ENCODE measurements at places on chromosomes 6 and 20. TPM values are rescaled to one million over a fixed set of nuclear protein-coding genes. Genes with fewer than 3 reads are reported as not detected.

The TBCC gene
- 15.9 TPM for total RNA-seq

DNA sequence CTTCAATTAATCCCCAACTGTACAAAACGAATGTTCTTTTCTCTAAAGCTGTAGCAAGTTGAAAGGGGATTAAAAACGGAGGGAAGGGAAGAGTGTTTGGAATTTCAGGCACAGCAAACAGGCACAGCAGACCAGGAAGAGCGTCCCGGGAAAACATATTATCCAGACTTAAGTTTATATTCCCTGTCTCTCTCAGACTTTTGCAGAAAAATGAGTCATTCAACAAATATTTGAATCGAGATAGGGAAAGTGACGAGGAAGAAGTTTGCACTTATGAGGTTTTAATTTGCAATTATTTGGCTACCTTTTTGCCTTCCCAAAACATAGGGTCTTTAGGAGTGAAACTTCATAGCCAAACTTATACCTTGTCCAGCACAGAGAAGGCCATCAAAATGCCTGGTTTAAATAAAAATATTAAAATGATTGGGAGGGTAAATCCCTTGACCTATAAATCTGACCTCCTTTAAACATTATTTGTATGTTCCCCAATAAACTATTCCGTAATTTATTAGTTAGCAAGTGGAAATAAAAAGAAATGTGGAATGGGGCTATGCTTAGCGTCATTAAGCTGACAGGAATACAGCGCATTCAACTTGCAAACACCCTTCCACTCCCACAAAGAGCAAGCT lies 16.0 kb downstream of the HFE start:
- no peak for DNase-seq
- H3K27ac ChIP-seq: peak overlapping the region; percentile 86
- peak overlapping the region; percentile 87 for H3K4me3 ChIP-seq

DNA sequence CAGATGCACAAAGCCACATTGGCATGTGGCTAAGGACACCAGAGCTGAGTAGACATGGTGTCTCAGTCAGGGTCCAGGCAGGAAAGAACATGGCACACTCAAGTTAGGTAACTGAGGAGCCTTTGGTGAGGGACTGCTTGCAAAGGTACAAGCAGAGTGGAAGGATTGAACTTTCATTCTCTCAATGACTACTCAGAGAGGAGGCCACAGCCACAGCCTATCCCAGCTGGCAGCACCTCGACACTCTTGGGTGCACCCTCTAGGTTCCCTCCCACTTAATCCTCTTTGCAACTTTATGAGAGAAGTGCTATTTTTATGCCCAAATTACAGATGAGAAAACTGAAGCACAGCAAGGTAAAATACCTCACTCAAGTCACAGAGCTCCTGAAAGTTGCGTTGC lies 73.4 kb downstream of the ISM1 start:
- no peak for DNase-seq
- no peaks in the 10 kb centered on the region for H3K4me1 ChIP-seq
- H3K36me3 ChIP-seq: no peaks in the 10 kb centered on the region
- H3K27ac ChIP-seq: no peak overlapping the region
- H3K4me3 ChIP-seq: no peak overlapping the region

The PCK1 gene
- total RNA-seq: not detected

- peak overlapping the region; percentile 20 for H3K27ac ChIP-seq
- H3K4me3 ChIP-seq: no peak overlapping the region
- DNase-seq: no peak
Observed at GRCh38 chr6:95545686-95546085, 31.6 kb upstream of the MANEA start.

The TRIM15 gene
- total RNA-seq: not detected

The SLC24A3 gene
- total RNA-seq: 1.8 TPM

The GINM1 gene
- 22.6 TPM for total RNA-seq

DNA sequence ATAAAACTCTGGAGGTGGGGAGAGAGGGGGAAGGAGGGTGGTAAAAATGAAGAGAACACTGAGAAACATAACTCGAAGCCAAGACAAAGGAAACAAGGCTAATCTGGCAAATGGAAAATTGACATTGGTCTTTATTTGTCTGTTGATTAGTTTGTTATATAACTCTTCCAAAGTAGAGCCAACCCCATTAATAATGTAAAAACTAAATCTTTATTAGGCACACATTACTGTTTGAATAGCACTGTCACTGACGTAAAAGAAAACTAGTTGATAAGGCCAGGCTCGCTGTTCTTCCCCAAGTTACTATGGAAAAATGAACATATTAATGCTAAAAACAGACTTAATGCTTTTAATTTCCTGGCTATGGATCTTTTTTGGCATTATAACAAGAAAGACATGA lies 110.0 kb downstream of the MAP3K5 start:
- no peaks in the 10 kb centered on the region for H3K36me3 ChIP-seq
- no peak overlapping the region for H3K27ac ChIP-seq
- no peak overlapping the region for H3K4me3 ChIP-seq

- no peaks in the 10 kb centered on the region for H3K4me1 ChIP-seq
- H3K27me3 ChIP-seq: no peaks in the 10 kb centered on the region
- DNase-seq: no peak
Observed at GRCh38 chr6:132995432-132995831, 181.1 kb downstream of the RPS12 start.

- no peak for DNase-seq
- H3K27me3 ChIP-seq: no peaks in the 10 kb centered on the region
- H3K27ac ChIP-seq: peak overlapping the region; percentile 89
- H3K36me3 ChIP-seq: peaks cover 30% of the 10 kb centered on the region
- H3K4me3 ChIP-seq: peak overlapping the region; percentile 96
- no peaks in the 10 kb centered on the region for H3K4me1 ChIP-seq
Observed at GRCh38 chr6:85679445-85680123, 36.9 kb upstream of the SYNCRIP start.

DNA sequence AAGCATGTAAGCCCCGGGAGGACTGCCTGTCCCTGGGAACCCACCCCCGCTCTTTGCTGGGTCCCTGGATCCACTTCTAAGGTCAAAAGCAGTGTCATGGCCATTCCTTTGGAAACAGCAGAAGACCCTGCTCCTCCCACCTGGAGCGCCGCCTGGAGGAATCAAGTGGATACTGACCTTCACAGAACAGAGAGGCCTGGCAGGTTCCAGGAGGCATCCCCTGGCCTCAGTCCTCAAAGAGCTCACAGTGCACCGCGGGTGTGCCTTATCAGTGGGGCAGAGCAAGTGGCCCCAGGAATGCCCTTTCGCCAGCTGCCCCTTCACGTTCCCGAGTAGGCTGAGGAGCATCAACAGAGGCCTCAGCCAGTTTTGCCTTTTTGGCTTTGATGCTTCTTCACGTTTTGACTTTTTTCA lies 11.1 kb upstream of the SLC4A11 start:
- peak; percentile 94 for DNase-seq
- H3K27me3 ChIP-seq: peaks cover 26% of the 10 kb centered on the region
- H3K36me3 ChIP-seq: peaks cover 6% of the 10 kb centered on the region
- no peaks in the 10 kb centered on the region for H3K4me1 ChIP-seq

DNA sequence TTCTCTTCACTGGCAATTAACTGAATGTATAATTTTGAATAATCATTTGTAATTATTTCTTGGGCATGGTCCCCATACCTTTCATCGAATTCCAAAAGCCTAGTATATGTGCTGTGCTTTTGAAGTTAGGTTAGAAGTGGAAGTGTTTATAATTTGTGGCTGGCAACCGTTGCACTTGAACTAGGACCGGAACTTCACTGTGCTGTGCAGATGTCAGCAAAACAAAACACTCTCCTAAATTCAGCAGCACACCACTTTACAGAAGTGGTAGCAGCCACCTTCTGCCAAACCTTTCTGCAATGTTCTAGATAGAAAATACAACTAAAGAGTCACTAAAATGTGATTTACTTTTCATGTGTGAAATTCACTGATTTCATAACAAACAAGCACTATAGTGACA lies 111.9 kb downstream of the FAM83B start:
- DNase-seq: no peak
- H3K27me3 ChIP-seq: no peaks in the 10 kb centered on the region
- no peaks in the 10 kb centered on the region for H3K4me1 ChIP-seq
- no peak overlapping the region for H3K4me3 ChIP-seq

GRCh38 chr20:47664744-47665143 lies 120.5 kb downstream of the SULF2 start:
- no peak for DNase-seq
- no peak overlapping the region for H3K27ac ChIP-seq
- H3K4me1 ChIP-seq: no peaks in the 10 kb centered on the region
- H3K4me3 ChIP-seq: no peak overlapping the region
- H3K27me3 ChIP-seq: no peaks in the 10 kb centered on the region
- H3K36me3 ChIP-seq: peaks cover 68% of the 10 kb centered on the region

GRCh38 chr6:43817192-43817591 lies 47.2 kb downstream of the VEGFA start:
- no peaks in the 10 kb centered on the region for H3K4me1 ChIP-seq
- no peak overlapping the region for H3K27ac ChIP-seq
- H3K4me3 ChIP-seq: no peak overlapping the region

The CCN5 gene
- total RNA-seq: not detected

- H3K27ac ChIP-seq: no peak overlapping the region
- H3K4me3 ChIP-seq: no peak overlapping the region
- H3K4me1 ChIP-seq: no peaks in the 10 kb centered on the region
- no peaks in the 10 kb centered on the region for H3K27me3 ChIP-seq
- no peaks in the 10 kb centered on the region for H3K36me3 ChIP-seq
Observed at GRCh38 chr6:129577691-129578090, 132.3 kb downstream of the ARHGAP18 start.

DNA sequence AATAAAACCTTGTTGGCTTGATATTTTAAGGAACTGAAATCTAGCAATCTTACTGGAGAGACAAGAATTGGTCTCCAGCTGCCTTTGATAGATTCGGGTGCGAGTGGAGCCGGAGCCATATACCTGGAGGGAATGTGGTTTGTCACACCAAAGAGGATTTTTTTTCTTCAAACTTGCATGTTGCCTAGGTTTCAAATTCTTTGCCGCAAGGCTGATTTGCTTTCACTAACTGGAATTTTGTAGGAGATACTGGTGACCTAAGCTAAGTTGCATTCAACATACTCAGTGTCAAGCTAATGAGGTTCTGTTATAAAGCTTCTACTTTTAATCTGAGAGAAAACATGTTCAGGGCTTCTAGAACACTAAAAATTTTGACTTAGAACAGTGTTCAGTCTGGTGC lies 39.7 kb upstream of the ASIP start:
- no peak overlapping the region for H3K27ac ChIP-seq
- H3K4me3 ChIP-seq: no peak overlapping the region
- no peaks in the 10 kb centered on the region for H3K36me3 ChIP-seq

DNA sequence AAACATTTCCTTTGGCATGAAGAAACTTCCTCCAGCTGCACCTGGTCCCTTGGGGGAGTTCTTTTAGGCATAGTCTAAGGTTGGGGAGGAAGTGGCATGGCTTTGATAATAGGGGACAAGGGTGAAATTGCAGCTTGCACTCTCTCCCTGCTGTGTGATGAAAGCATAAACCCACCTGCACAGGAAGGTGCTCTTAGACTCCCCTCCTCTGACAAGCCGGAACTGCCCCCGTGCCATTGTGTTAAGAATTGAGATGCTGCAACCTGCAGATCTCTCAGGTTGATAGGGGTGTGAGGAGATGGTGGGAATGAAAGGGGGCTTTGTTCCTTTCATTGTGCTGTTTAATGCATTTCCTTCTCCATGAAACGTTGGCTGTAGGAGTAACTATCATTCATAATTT lies 247.7 kb upstream of the RNF24 start:
- no peaks in the 10 kb centered on the region for H3K4me1 ChIP-seq
- H3K36me3 ChIP-seq: no peaks in the 10 kb centered on the region
- H3K27ac ChIP-seq: no peak overlapping the region
- H3K27me3 ChIP-seq: no peaks in the 10 kb centered on the region
- DNase-seq: no peak
- no peak overlapping the region for H3K4me3 ChIP-seq

The BTNL2 gene
- not detected for total RNA-seq

GRCh38 chr6:168711049-168711640 lies 270.2 kb downstream of the SMOC2 start:
- no peaks in the 10 kb centered on the region for H3K27me3 ChIP-seq
- no peaks in the 10 kb centered on the region for H3K36me3 ChIP-seq
- H3K4me1 ChIP-seq: no peaks in the 10 kb centered on the region
- no peak overlapping the region for H3K27ac ChIP-seq

- H3K4me1 ChIP-seq: no peaks in the 10 kb centered on the region
- no peaks in the 10 kb centered on the region for H3K27me3 ChIP-seq
- no peak overlapping the region for H3K27ac ChIP-seq
- no peak for DNase-seq
- no peaks in the 10 kb centered on the region for H3K36me3 ChIP-seq
Observed at GRCh38 chr6:154187203-154187602, 148.2 kb downstream of the OPRM1 start.

DNA sequence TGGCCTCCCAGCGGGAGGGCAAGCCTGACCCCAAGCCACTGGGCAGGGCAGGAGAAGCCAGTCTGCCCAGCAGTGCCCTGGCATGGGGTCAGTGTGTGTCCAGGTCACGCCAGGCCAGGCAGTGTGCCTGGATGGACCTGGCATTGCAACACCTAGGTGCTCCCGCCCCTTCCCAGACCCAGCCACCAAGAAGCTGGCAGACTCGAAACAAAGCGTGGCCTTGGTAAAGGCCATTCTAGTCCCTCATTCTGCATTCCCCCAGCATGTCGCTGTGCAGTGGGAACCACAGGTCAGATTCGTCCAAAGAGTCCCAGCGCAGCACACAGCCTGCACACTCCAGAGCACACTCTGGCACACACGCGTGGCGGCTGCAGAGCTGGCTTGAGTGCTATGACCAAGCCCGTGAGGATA lies 19.3 kb upstream of the APMAP start:
- no peak overlapping the region for H3K4me3 ChIP-seq
- no peaks in the 10 kb centered on the region for H3K36me3 ChIP-seq
- H3K27me3 ChIP-seq: no peaks in the 10 kb centered on the region
- H3K27ac ChIP-seq: no peak overlapping the region
- peak; percentile 21 for DNase-seq

GRCh38 chr6:145623231-145623630 lies 112.1 kb downstream of the EPM2A start:
- H3K4me1 ChIP-seq: no peaks in the 10 kb centered on the region
- no peaks in the 10 kb centered on the region for H3K27me3 ChIP-seq
- H3K36me3 ChIP-seq: no peaks in the 10 kb centered on the region
- no peak overlapping the region for H3K27ac ChIP-seq

DNA sequence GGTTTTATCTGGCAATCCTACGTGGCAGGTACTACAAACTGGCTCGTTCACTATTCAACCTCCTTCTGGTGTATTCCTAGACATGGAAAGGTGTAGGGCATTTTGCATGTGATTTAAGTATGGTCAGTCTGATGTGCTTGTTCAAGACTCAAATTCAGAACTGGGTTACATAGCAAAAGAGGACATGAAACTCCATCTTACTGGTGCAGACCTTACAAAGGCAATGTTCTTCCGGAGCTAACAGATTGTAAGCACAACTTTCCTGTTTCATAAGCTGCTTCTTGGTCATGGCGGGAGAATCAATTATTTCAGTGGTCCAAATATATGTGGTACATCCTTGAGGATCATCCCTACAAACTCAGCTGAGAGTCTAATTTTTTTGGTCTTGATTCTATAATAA lies 703.4 kb downstream of the EPM2A start:
- H3K27me3 ChIP-seq: no peaks in the 10 kb centered on the region
- no peak overlapping the region for H3K27ac ChIP-seq
- no peak for DNase-seq
- H3K4me1 ChIP-seq: no peaks in the 10 kb centered on the region

GRCh38 chr20:46414608-46415007 lies 8.2 kb upstream of the ELMO2 start:
- H3K4me3 ChIP-seq: no peak overlapping the region
- no peaks in the 10 kb centered on the region for H3K27me3 ChIP-seq
- no peaks in the 10 kb centered on the region for H3K4me1 ChIP-seq
